ENCODE measurements at places on chromosomes 5 and 9.

- no peak for DNase-seq
These were observed 81.7 kb downstream of the MACROH2A1 start for GRCh38 chr5:135317286-135317685.

GRCh38 chr9:79806086-79806485 is 234.3 kb downstream of the TLE4 start:
- DNase-seq, result no peak

- DNase-seq, result no peak
These were observed 115.7 kb downstream of the SUSD1 start for GRCh38 chr9:112059145-112059965.

GRCh38 chr5:86155796-86156195 is 461.9 kb upstream of the COX7C start:
- DNase-seq, result no peak

DNA sequence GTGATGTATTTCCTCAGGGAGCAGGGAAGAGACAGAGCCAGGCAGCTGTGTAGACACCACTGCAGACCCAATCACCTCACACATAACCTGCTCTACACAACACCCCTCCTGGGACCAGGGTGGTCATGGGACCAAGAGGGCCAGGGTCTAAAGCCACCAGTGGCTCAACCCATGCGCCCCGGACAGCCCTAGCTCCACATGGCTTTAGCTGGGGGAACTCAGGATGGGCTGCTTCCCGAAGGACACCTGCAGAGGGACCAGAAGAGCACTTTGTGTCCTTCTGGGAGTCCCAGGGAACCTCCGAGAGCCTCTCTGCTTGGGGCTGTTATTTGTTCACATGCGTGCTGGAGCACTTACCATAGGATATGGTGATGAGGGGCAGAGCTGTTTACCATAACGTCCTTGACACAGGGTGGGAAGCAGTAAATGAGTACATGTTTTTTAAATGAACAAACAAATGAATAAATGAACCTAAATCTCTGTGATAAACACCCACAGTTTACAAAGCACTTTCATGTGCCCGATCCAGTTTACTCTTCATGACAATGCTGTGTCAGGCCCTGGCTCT is 12.3 kb downstream of the SEPTIN8 start:
- no peak for DNase-seq

- DNase-seq, result no peak
These were observed 57.9 kb downstream of the MCCC2 start for GRCh38 chr5:71645030-71645429.

- DNase-seq, result no peak
These were observed 61.7 kb downstream of the TRIO start for GRCh38 chr5:14204785-14205321.

GRCh38 chr9:108382310-108382709 is 473.5 kb downstream of the ACTL7B start:
- no peak for DNase-seq
